ENCODE measurements at places on chromosomes 7 and 10.

- no peak for DNase-seq
These were observed 218.8 kb downstream of the ZWINT start for GRCh38 chr10:56142092-56142728.

- DNase-seq = no peak
These were observed 99.1 kb downstream of the OSBPL3 start for GRCh38 chr7:24880886-24881285.

- DNase-seq = no peak
These were observed 309.0 kb downstream of the GPAM start for GRCh38 chr10:111874576-111874975.

DNA sequence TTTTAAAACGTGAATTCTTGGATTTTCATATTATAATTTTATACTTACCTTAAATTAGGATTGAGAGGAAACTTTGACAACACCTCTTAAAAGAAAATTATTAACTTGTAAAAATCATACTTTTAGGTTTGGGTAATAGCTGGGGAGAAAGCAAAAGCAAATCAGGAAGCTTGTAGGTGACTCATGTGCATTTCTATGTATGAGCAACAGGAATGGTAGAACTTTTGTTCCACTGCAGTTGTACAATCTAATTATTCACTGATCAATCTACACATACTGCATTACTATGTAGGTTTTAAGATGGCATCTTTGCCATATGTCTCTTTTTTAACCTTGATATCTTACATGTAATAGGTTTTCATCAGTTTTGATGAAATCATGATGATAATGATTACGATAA lies 223.2 kb downstream of the PRKG1 start:
- DNase-seq = no peak

DNA sequence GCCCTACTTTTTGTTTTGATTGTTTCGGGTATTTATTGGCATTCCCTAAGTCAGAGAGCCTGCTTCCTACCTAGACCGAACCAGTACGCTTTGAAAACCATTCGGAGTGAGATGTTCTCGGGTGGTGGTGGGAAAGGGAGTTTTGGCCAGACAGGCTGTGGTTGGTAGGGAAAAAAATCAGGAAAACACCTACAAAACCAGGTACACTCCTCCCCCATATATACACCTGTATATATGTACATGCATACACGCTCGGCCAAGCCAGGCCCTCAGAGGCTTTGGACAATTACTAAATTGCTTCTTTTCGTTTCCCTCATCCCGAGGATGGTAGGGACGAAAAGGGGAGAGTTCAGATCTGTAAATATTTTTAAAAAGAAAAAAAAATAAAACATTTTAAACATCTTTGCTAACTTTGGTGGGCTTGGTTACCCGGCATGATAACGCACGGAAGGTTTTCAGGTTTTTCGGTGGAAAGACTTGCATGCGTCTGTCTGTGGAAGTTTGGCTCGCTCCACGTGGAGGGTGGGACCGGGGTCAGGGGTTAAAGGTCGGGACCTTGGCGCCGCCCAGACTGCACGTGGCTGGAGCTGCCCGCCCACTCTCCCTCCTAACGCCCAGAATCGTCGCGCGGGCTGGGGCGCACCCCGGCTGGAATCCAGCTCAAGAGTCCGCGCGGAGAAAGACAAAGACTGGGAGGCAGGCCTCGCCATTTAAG lies 2.5 kb downstream of the HMX2 start:
- no peak for DNase-seq

DNA sequence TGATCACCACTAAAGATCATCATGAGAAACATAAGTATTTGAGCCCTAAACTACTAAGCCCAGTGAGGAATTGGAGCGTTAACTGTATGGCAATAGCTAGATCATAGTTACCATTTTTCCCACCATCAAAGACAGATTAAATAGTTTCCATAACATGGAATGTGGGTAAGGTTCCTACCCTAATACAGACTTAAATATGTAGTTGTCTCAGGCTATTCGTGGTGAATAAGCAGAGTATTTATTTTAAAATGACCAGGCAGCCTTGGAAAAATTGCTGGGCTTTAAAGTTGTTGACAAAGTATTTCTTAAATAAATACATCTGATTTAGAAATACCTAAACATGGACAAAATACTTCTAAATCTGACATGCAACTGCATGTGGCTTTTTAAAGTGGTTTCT lies 106.8 kb downstream of the NT5C2 start:
- no peak for DNase-seq

DNA sequence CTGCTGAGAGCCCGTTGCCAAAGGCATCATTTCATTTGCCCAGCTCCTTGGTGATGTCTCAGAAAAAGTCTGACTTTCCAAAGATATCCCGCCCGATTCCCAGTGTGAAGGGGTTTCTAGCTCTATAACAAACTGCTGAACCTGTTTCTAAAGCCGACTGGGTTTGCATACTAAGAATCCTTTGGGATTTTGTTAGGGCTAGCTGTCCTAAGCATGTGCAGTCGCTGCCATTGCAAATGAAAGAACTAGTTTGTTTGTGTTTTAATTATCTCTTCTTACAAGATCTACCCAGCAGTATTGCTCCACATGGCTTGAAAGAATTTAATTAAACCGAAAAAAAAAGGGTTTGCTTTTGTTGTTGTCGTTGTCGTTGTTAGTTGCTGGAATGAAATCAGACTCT lies 476.6 kb downstream of the GATA3 start:
- DNase-seq = no peak

DNA sequence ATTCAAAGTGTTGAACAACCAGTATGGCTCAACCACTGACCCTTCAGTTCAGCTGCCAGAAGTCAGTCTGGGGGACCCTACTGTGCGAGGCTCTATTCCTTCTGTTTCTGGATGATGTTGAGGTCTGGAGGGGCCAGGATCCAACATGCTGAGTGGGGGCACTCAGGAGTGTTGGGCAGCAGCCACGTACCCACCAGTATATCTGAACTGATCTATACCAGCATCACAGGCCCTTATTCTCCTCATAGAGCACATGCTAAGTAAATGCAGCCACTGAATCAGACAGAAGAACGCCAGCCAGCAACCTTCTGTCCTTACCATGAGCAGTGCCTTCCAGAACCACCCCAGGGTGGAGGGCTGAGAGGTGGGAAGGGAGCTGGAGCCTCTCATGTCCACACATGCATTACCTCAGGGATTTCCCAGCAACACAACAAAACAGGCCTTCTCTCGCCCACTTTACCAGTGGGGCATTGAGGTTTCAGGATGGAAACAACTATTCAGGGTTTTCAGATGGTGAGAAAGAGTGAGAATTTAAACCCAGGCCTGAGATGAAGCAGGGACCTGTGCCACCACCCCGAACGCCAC lies 6.8 kb upstream of the MSMB start:
- DNase-seq = no peak
